Type B pancreatic cell (in vitro differentiated cells): ENCODE measurements at places on chromosomes 6 and 20. TPM values are rescaled to one million over a fixed set of nuclear protein-coding genes. Genes with fewer than 3 reads are reported as not detected.

SMLR1 gene
- total RNA-seq: 0.53 and 1.3 TPM in 2 replicates

DNA sequence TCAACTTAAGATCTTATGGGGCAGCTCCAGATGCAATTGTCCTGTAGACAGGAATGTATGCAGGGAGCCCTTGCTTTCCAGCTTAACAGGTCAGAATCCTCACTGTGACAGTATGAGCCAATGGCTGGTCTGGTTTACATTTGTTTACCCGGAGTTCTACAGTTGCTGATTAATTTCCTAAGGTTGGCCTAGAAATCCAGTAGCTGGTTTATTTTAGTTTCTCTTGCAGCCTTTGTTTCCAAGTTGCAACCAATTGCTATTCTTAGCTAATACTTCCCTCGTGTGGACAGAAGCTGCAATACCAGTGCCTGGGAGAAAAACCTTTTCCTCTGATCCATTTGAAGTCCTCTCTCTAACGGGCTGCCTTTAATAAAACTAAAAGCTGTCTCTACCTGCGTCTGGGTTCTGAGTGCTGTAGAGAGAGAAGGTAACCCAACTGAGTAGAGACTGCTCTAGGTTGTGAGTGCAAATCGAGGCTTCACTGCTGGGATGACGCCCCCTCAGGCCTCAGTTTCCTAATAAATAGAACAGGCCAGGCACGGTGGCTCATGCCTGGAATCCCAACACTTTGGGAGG lies 45.9 kb downstream of the ZNF217 start:
- H3K27me3 ChIP-seq: no peaks in the 10 kb centered on the region
- peaks cover 12% of the 10 kb centered on the region for H3K4me1 ChIP-seq
- H3K4me3 ChIP-seq: no peak overlapping the region
- peak overlapping the region; percentile 14 for H3K27ac ChIP-seq
- no peaks in the 10 kb centered on the region for H3K36me3 ChIP-seq

DNA sequence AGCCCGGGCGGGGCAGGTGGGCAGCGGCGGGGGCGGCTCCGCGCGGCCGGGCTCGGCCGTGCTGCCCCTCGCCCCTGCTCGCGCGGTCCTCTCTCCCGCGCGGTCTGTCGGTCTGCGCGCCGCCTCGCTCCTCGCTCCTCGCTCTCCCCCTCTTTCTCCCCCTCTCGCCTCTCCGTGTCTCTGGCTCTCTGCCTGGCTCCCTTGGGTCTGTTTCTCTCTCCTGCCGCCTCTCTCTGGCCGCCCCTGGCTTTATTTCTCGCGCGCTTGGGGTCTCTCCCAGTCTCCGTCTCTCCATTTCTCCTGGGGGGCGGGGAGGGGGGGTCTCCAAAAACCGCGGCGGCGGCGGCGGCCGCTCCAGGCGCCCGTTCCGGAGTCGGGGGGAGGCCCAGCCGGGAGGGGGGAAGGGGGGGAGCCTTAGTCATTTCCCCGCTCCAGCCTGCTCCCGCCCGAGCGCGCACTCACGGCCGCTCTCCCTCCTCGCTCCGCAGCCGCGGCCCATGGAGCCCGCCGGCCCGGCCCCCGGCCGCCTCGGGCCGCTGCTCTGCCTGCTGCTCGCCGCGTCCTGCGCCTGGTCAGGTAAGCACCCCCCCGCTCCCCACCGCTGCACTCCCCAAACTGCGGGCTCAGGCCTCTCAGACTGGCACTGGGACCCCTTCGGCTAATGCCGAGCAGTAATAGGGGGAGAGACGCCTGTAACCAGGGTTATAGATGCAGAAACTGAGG lies at the start of gene SIRPA:
Gene SIRPA, plus strand, starts transcription at position 457 of the 723 bp plus-strand sequence. Its CDS starts 41 bp downstream, at position 498.
- no peaks in the 10 kb centered on the region for H3K36me3 ChIP-seq
- DNase-seq: no peak
- H3K27ac ChIP-seq: peak within 1 kb of the TSS; percentile 56
- H3K27me3 ChIP-seq: peaks cover 41% of the 10 kb centered on the region
- peak within 1 kb of the TSS; percentile 90 for H3K4me3 ChIP-seq

- no peaks in the 10 kb centered on the region for H3K4me1 ChIP-seq
- peaks cover 3% of the 10 kb centered on the region for H3K27me3 ChIP-seq
- no peak overlapping the region for H3K4me3 ChIP-seq
- no peak for DNase-seq
- no peak overlapping the region for H3K27ac ChIP-seq
Measured at GRCh38 chr6:141634269-141634668, 498.5 kb upstream of the GJE1 start.

GRCh38 chr20:23857962-23858595 lies 21.5 kb downstream of the CST5 start:
- H3K4me1 ChIP-seq: peaks cover 4% of the 10 kb centered on the region
- H3K27me3 ChIP-seq: peaks cover 6% of the 10 kb centered on the region
- no peaks in the 10 kb centered on the region for H3K36me3 ChIP-seq
- H3K27ac ChIP-seq: no peak overlapping the region
- H3K4me3 ChIP-seq: no peak overlapping the region
- DNase-seq: no peak

- no peak for DNase-seq
- H3K36me3 ChIP-seq: peaks cover 22% of the 10 kb centered on the region
- no peaks in the 10 kb centered on the region for H3K27me3 ChIP-seq
- no peak overlapping the region for H3K4me3 ChIP-seq
- peaks cover 12% of the 10 kb centered on the region for H3K4me1 ChIP-seq
- H3K27ac ChIP-seq: no peak overlapping the region
Measured at GRCh38 chr6:43780293-43780692, 10.3 kb downstream of the VEGFA start.

SYCP2L gene
- 4.9 and 6.9 TPM in 2 replicates for total RNA-seq

GRCh38 chr6:47197682-47198640 lies 111.7 kb downstream of the TNFRSF21 start:
- H3K27ac ChIP-seq: no peak overlapping the region
- H3K27me3 ChIP-seq: peaks cover 4% of the 10 kb centered on the region
- H3K4me1 ChIP-seq: peaks cover 15% of the 10 kb centered on the region
- H3K36me3 ChIP-seq: no peaks in the 10 kb centered on the region

- H3K4me3 ChIP-seq: no peak overlapping the region
- no peak for DNase-seq
- H3K27ac ChIP-seq: no peak overlapping the region
- peaks cover 7% of the 10 kb centered on the region for H3K4me1 ChIP-seq
Measured at GRCh38 chr20:21089391-21089790, 16.8 kb downstream of the LINC00237 start.

TGM3 gene
- total RNA-seq: 1.4 and 1.5 TPM in 2 replicates

UNC5CL gene
- 3.1 and 5.1 TPM in 2 replicates for total RNA-seq

GRCh38 chr20:55417836-55418235 lies 587.5 kb downstream of the CBLN4 start:
- H3K4me1 ChIP-seq: no peaks in the 10 kb centered on the region
- no peak for DNase-seq
- H3K27ac ChIP-seq: no peak overlapping the region
- H3K27me3 ChIP-seq: no peaks in the 10 kb centered on the region
- no peaks in the 10 kb centered on the region for H3K36me3 ChIP-seq

DNA sequence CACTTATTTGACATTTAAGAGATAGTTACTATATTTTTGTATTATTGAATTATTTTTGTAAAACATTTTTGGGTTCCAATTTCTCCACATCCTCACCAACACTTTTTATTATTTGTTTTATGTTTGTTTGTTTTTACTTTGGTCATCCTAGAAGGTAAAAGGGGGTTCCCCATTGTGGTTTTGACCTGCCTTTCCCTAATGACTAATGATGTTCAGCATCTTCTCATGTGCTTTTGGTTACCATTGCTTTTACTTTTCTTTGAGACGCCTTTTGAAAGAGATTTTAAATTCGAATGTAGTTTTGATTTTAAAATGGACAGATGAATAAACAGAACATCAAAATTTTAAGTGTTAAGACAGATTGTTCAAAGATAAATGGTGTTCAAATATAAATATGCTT lies 46.9 kb downstream of the AK9 start:
- no peak for DNase-seq
- H3K27me3 ChIP-seq: no peaks in the 10 kb centered on the region

DNA sequence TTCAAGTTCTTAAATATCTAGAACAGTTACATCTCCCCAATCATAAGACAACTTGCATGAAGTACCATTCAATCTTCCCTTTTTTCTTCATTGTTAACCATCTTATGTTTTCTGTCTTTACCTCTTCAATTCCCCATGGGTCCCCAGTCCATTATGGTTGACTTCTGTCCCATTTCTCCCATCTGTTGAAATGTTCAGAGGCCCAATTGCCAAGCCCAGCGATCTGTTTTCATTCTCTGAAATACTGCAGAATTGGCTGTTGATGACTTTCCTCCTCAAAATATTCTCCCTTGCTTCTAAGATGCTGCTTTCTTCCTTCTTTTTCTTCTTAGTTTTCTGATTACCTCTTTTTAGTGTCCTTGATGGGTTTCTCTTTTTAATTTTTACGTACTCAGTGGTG lies 26.0 kb downstream of the DSTN start:
- peaks cover 34% of the 10 kb centered on the region for H3K4me1 ChIP-seq
- H3K27ac ChIP-seq: peak overlapping the region; percentile 89
- peak overlapping the region; percentile 13 for H3K4me3 ChIP-seq
- no peaks in the 10 kb centered on the region for H3K27me3 ChIP-seq

- no peak overlapping the region for H3K27ac ChIP-seq
- H3K4me3 ChIP-seq: no peak overlapping the region
- H3K27me3 ChIP-seq: no peaks in the 10 kb centered on the region
- H3K4me1 ChIP-seq: peaks cover 16% of the 10 kb centered on the region
- no peak for DNase-seq
- peaks cover 4% of the 10 kb centered on the region for H3K36me3 ChIP-seq
Measured at GRCh38 chr6:14722001-14722562, 523.8 kb upstream of the JARID2 start.
